CD4-positive, alpha-beta T cell treated with Interleukin-21 for 1 hour (primary cell): ENCODE measurements at places on chromosomes 11 and 22.

GRCh38 chr22:28589102-28589750 lies 90.4 kb downstream of the TTC28 start:
- DNase-seq = no peak

GRCh38 chr11:103997082-103997481 lies 39.4 kb upstream of the DDI1 start:
- DNase-seq = no peak

DNA sequence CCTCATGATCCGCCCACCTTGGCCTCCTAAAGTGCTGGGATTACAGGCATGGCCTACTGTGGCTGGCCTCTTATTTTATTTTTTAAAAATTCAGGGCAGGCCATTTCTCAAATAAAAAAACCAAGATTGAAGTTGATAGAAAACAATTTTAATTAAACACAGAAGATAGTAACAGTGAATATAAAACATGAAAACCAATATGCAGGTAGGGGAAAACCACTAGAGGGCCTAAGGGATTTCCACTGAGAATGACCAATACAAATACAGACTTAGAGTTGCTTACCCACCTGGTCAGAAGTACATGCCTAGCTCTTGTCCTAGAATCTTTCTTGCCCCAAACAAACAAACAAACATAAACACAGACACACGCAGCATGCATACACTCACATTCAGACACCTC lies 1.7 kb upstream of the RTCB start:
- DNase-seq = no peak

GRCh38 chr11:44456544-44457300 lies 108.7 kb upstream of the CD82 start:
- no peak for DNase-seq

DNA sequence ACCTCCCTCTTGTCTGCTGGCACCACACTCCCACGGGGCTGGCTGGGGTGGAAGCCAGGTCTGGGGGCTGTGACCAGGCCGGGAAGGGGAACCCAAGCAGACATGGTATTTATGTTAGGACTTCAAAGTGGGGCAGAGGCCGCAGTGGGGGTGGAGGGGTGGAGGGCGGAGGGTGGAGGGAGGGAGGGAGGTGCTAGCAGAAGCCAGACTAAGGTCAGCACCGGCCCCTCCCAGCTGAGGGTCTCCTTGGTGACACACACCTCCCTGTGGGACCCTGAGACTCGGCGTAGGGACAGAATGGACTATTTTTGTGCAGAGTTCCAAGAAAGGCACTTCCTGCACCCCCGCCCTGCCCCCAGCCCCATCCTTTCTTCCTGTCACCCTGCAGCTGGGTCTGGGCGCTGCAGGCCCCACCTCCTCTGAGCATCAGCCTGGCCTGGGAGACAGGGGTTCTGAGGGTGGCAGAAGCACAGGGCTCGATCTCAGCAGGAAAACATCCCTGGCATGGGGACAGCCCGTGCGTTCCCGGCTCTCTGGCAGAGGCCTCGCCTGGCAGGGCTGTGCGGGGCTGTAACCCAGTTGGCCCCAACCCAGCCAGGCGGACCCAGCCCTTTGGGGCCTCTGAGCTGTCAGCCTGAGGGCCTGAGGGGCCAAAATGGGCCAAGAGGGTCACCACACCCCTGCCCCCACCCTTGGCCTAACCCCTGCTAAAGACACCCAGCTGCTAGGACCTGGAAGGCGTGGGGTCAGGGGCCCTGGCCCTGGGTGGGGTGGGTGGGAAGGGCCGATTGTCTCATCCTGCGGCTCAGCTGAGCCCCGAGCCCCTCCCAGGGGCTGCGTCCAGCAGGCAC lies 9.6 kb upstream of the CD248 start:
- peak; percentile 36 for DNase-seq

DNA sequence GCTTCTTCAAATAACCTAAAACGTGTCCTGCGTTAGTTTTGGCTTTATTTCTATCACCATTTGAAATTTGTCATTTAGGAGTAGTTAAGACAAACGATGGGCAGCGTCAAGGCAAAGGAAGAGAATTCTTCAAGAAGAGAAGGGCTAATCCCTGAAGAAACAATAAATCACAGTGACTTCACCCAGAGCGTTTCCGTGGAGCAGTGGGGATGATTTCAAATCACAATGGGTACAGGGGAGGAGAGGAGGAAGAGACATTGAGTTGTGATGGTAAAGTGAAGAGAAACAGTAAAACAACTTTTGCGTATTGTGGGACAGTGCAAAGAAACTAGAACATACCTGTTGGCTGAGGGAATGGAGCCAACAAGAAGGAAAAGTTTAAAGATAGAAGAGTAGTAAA lies 9.7 kb downstream of the PDGFD start:
- no peak for DNase-seq
